ENCODE measurements at places on chromosomes 16 and 17.
A peak's percentile ranks its signal among the peaks of the same experiment; 100 is the strongest.

- DNase-seq: peak; percentile 33
Observed at GRCh38 chr16:76345163-76345661, 68.0 kb downstream of the CNTNAP4 start.

GRCh38 chr17:74544991-74545842 is 698 bp downstream of the CD300C start:
- DNase-seq: no peak

- peak; percentile 27 for DNase-seq
Observed at GRCh38 chr17:44137891-44138709, 3.6 kb upstream of the HROB start.

- DNase-seq: no peak
Observed at GRCh38 chr16:52539191-52539590, 7.8 kb downstream of the TOX3 start.

- DNase-seq: no peak
Observed at GRCh38 chr17:48055531-48056245, 7.5 kb downstream of the NFE2L1 start.

GRCh38 chr17:14366199-14366598 is 65.3 kb downstream of the HS3ST3B1 start:
- DNase-seq: no peak
